ENCODE measurements at places on chromosomes 16 and 17. TPM values are rescaled to one million over a fixed set of nuclear protein-coding genes. Genes with fewer than 3 reads are reported as not detected.

ETV4 gene
- total RNA-seq = 67.7 TPM

BCAR1 gene
- total RNA-seq = 145 TPM

SLC5A11 gene
- 0.27 TPM for total RNA-seq

UMOD gene
- not detected for total RNA-seq

SULT1A1 gene
- 5.1 TPM for total RNA-seq

CA7 gene
- total RNA-seq = not detected

RHBDL1 gene
- total RNA-seq = 0.26 TPM

CCDC144A gene
- total RNA-seq = 0.95 TPM

BEAN1 gene
- 5.6 TPM for total RNA-seq

Measured in A549 treated with dexamethasone at 1 μM for 4 hours (cell line).